ENCODE measurements at places on chromosomes 5 and 9.

- DNase-seq = no peak
- H3K36me3 ChIP-seq = no peaks in the 10 kb centered on the region
- H3K27ac ChIP-seq = no peak overlapping the region
- H3K4me1 ChIP-seq = no peaks in the 10 kb centered on the region
- no peak overlapping the region for H3K4me3 ChIP-seq
Observed at GRCh38 chr5:97194366-97194765, 11.3 kb upstream of the RIOK2 start.

- no peak overlapping the region for H3K4me3 ChIP-seq
- H3K36me3 ChIP-seq = no peaks in the 10 kb centered on the region
- DNase-seq = no peak
- H3K4me1 ChIP-seq = peaks cover 27% of the 10 kb centered on the region
Observed at GRCh38 chr9:99184110-99184474, 37.6 kb downstream of the ALG2 start.

GRCh38 chr9:68585034-68585761 is 44.5 kb upstream of the TMEM252 start:
- H3K4me3 ChIP-seq = no peak overlapping the region
- H3K36me3 ChIP-seq = no peaks in the 10 kb centered on the region
- no peak overlapping the region for H3K27ac ChIP-seq
- no peaks in the 10 kb centered on the region for H3K4me1 ChIP-seq

DNA sequence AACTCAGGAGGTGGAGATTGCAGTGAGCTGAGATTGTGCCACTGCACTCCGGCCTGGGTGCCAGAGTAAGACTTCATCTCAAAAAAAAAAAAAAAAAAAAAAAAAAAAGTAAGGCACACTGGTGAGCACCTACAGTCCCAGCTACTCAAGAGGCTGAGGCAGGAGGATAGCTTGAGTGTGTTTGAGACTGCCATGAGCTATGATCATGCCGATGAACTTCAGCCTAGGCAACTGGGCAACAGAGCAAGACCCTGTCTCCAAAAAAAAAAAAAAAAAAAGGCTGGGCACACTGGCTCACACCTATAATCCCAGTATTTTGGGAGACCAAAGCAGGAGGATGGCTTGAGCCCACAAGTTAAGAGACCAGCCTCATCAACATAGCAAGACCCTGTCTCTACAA is 20.3 kb downstream of the UIMC1 start:
- no peak for DNase-seq
- H3K27me3 ChIP-seq = no peaks in the 10 kb centered on the region
- H3K4me1 ChIP-seq = peaks cover 19% of the 10 kb centered on the region

GRCh38 chr5:57488215-57488955 is 5.8 kb upstream of the ACTBL2 start:
- H3K36me3 ChIP-seq = no peaks in the 10 kb centered on the region
- H3K4me1 ChIP-seq = no peaks in the 10 kb centered on the region
- H3K27me3 ChIP-seq = no peaks in the 10 kb centered on the region

DNA sequence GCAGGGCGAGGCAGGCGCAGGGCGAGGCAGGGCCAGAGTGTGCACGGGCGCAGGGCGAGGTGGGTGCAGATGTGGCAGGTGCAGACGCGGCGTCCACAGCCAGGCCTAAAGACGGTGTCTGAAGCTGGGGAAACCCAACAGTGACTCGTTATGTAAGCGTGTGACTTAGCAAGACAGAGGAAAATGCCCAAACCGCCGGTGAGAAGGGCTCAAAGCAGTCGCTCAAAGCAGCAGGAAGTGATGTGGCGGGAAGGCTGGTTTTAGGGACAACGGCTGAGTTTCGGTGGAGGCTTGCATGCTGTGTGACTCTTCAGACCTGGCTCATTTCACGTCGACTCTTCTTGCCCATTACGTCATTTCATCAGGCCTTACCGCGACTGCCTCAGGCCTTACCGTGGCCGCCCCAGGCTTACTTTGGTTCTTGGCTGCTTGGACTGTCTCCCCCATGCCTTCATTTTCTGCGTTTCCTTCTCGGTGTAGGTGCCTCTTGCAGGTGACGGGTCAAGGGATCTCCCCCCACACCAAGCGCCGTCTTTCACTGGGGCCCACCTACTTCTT is 50.5 kb upstream of the EXOC3 start:
- peak; percentile 89 for DNase-seq
- no peaks in the 10 kb centered on the region for H3K27me3 ChIP-seq
- no peaks in the 10 kb centered on the region for H3K36me3 ChIP-seq
- no peak overlapping the region for H3K27ac ChIP-seq
- peaks cover 6% of the 10 kb centered on the region for H3K4me1 ChIP-seq
- H3K4me3 ChIP-seq = no peak overlapping the region

GRCh38 chr5:110665184-110665726 is 61.2 kb downstream of the TMEM232 start:
- H3K27me3 ChIP-seq = no peaks in the 10 kb centered on the region
- H3K27ac ChIP-seq = no peak overlapping the region
- DNase-seq = no peak
- H3K36me3 ChIP-seq = no peaks in the 10 kb centered on the region
- H3K4me3 ChIP-seq = no peak overlapping the region

- H3K27me3 ChIP-seq = no peaks in the 10 kb centered on the region
- H3K4me3 ChIP-seq = no peak overlapping the region
- peaks cover 11% of the 10 kb centered on the region for H3K36me3 ChIP-seq
Observed at GRCh38 chr9:121279776-121280388, 11.9 kb downstream of the GSN start.

DNA sequence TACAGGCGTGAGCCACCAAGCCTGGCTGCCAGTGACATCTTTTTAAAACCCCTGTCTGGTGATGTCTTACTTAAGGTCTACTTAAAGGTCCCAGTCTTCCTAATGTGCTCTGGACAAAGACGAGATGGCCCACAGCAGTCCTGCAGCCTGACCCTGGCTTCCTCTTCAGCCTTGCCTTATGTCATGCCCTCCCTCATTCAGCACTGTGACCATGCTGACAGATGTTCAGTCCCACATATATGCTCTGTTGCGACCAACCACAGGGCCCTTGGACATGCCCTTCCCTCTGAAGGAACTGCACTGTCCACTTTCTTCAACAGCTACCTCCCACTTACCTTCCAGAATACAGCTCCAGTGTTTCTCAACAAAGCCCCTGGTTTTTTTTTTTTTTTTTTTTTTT is 172.8 kb upstream of the PANK3 start:
- H3K4me3 ChIP-seq = no peak overlapping the region
- DNase-seq = no peak
- no peaks in the 10 kb centered on the region for H3K27me3 ChIP-seq
- no peaks in the 10 kb centered on the region for H3K4me1 ChIP-seq
- no peak overlapping the region for H3K27ac ChIP-seq

GRCh38 chr9:93819905-93820304 is 135.2 kb downstream of the BARX1 start:
- DNase-seq = no peak
- H3K4me1 ChIP-seq = no peaks in the 10 kb centered on the region
- H3K27me3 ChIP-seq = peaks cover 2% of the 10 kb centered on the region
- no peaks in the 10 kb centered on the region for H3K36me3 ChIP-seq
- H3K27ac ChIP-seq = no peak overlapping the region

GRCh38 chr5:77319117-77319804 is 108.8 kb downstream of the PDE8B start:
- no peak for DNase-seq
- no peak overlapping the region for H3K4me3 ChIP-seq
- H3K27me3 ChIP-seq = no peaks in the 10 kb centered on the region
- no peak overlapping the region for H3K27ac ChIP-seq
- H3K36me3 ChIP-seq = no peaks in the 10 kb centered on the region
- no peaks in the 10 kb centered on the region for H3K4me1 ChIP-seq

- no peak for DNase-seq
- no peaks in the 10 kb centered on the region for H3K36me3 ChIP-seq
- H3K4me3 ChIP-seq = no peak overlapping the region
- no peaks in the 10 kb centered on the region for H3K4me1 ChIP-seq
- H3K27me3 ChIP-seq = no peaks in the 10 kb centered on the region
Observed at GRCh38 chr5:77397686-77398292, 94.3 kb downstream of the WDR41 start.

DNA sequence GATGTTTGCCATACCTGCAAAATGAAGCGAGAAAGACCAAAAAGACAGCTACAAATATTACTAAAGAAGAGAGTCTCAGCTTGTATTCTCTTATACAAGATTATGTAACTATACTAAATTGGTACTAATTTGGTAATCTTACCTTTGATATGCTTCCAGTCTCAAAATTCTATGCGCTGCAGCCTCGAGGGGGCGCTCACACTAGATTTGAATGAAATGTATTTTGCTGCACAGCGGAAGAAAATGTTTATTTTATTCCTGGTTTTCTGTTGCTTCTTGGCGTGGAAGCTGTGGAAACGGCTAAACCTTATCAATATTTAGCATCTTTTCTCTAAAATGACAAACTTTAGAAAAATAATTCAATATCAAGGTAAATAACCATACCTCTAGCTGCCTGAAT is 267.0 kb upstream of the NUDT12 start:
- no peaks in the 10 kb centered on the region for H3K36me3 ChIP-seq
- no peaks in the 10 kb centered on the region for H3K4me1 ChIP-seq
- DNase-seq = no peak
- H3K4me3 ChIP-seq = no peak overlapping the region
- no peak overlapping the region for H3K27ac ChIP-seq

DNA sequence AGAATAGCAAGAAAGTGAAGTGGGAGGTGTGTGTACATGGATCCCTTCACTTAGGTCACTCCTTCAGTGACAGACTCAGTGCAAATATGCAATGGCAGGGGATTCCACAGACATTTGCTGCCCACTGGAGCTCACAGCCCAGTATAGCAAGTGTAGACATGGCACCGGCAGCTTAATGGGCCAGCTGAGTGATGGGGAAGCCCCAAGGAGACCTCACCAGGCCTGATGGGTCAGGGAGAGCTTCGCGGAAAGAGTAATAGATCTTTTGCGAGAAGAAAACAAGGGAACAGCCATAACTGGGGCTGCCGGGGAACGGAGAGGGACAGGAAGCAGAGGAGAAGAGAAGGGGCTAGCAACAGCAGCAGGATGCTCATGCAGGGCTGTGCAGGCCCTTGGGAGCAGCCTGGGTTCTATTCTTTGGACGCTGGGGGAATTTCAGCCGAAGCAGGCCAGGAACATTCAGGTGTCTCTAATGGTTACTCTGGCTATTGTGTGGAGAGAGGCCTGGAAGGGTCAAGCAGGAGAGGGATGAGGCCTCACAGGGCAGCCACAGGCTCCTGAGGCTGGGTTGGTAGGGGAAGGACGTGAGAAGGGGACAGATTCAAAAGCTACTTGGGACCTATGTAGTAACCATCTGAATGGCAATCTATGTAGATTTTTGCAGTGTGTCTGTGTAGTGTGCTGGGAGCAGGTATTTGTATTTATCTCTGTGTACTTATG is 27.0 kb downstream of the TCF7 start:
- H3K27ac ChIP-seq = peak overlapping the region; percentile 68
- H3K4me1 ChIP-seq = peaks cover 62% of the 10 kb centered on the region
- no peaks in the 10 kb centered on the region for H3K27me3 ChIP-seq
- H3K4me3 ChIP-seq = no peak overlapping the region
- H3K36me3 ChIP-seq = peaks cover 87% of the 10 kb centered on the region
- peak; percentile 20 for DNase-seq

- no peaks in the 10 kb centered on the region for H3K36me3 ChIP-seq
- H3K27ac ChIP-seq = no peak overlapping the region
Observed at GRCh38 chr5:157535042-157535865, 40.3 kb downstream of the ADAM19 start.

DNA sequence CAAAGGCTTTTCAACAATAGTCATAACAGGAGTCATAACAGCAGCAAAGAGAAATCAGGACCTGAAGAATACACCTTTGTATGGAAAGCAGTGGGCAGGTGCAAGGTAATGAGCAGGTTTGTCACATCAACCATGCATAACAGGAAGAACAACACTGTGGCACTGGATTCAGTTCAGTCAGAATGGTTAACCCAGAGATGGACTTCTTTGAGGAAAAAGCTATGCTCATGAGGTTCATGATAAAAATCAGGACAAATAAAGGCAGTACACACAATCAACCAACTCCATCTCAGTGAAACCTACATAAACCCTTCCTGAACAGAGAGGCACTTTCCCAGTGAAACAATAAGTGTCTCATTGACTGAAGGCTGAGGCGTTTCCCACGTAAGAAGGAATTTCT is 27.0 kb downstream of the ABITRAM start:
- no peak overlapping the region for H3K4me3 ChIP-seq
- no peaks in the 10 kb centered on the region for H3K36me3 ChIP-seq
- no peak for DNase-seq
- H3K4me1 ChIP-seq = no peaks in the 10 kb centered on the region

- H3K27ac ChIP-seq = no peak overlapping the region
- no peak for DNase-seq
- no peak overlapping the region for H3K4me3 ChIP-seq
- no peaks in the 10 kb centered on the region for H3K36me3 ChIP-seq
- no peaks in the 10 kb centered on the region for H3K4me1 ChIP-seq
Observed at GRCh38 chr5:116423141-116423540, 151.5 kb downstream of the SEMA6A start.

DNA sequence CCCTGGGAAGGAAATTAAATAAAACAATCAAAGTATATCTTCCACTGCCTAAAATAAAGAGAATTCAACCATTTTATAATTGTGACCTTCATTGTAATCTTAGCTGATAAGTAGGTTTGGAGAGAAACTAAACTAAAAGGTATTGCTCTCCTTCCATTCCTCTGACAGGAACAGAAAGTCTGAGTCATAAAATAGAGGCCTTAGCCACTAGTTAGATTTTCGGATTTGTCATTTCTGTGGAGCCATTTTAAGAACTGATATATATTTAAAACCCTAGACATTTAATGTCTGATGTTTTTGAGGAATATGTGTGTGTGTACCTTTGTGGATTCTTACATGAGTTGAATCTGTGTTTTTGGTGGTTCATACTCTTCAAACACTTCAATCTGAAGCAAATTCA is 11.8 kb upstream of the TMC1 start:
- H3K4me1 ChIP-seq = no peaks in the 10 kb centered on the region
- H3K27me3 ChIP-seq = no peaks in the 10 kb centered on the region
- no peak overlapping the region for H3K27ac ChIP-seq
- DNase-seq = no peak

- peak; percentile 93 for DNase-seq
- no peaks in the 10 kb centered on the region for H3K36me3 ChIP-seq
- H3K27ac ChIP-seq = peak overlapping the region; percentile 89
- no peaks in the 10 kb centered on the region for H3K27me3 ChIP-seq
Observed at GRCh38 chr5:14581891-14582796, 552 bp downstream of the OTULINL start.

DNA sequence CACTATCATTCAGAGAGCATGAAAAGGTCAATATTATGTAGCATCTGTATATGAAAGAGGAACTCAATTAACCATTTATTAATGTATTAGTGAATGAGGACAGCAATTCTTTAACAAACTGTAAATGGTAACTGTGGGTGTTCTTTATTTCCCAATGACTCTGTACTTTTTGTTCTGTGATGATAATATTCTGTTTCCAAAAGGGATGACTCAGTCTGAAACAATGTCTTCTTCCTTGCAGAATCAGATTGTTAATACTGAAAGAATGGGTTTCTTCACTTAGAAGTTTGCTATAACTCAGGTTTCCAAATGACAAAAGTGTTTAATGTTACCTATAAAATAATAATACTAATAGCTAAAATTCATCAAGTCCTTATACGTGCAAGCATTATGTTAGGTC is 1518.7 kb upstream of the WWC1 start:
- no peak overlapping the region for H3K27ac ChIP-seq
- no peaks in the 10 kb centered on the region for H3K27me3 ChIP-seq
- H3K4me3 ChIP-seq = no peak overlapping the region
- no peaks in the 10 kb centered on the region for H3K36me3 ChIP-seq

Measured in natural killer cell (primary cell).